ENCODE measurements at places on chromosomes 5 and 9.

DNA sequence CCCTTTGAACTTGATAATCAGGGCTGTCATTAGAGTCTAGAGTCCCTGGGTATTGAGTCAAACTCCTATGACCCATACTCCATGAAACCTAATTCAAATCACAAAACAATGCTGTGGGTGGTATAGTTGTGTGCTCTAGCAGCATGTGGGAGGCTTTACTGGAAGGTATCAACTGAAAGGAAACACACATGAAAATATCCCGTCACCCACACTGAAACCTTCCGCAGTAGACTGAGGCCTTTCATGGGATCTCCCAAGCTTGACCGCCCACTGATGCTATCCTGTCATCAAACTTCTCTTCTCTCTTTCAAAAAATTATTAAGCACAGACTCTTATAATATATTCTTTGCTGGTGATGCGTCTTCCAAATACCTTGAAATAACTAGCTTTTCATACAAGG lies 569.1 kb upstream of the MEF2C start:
- no peak for DNase-seq

GRCh38 chr9:34417734-34418133 lies 40.6 kb downstream of the FAM219A start:
- DNase-seq: no peak

DNA sequence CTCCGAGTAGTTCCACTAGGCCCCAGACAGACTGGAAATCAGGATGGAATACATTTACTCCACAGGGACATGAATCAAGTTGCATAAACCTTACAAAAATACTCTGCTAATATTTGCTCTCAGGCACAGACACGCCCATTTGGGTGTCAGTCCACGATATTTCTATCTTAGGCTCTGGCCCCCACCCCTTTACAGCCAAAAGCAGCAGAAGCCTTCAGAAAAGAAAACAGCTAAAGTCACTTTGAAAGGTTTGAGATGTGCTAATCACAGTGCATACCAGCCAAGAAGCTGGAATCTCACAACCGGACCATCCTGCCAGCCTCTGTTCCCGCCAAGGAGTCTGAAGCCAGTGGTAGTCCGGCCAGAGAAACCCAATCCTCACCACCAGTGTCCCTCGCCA lies 22.6 kb downstream of the PTPN3 start:
- no peak for DNase-seq

DNA sequence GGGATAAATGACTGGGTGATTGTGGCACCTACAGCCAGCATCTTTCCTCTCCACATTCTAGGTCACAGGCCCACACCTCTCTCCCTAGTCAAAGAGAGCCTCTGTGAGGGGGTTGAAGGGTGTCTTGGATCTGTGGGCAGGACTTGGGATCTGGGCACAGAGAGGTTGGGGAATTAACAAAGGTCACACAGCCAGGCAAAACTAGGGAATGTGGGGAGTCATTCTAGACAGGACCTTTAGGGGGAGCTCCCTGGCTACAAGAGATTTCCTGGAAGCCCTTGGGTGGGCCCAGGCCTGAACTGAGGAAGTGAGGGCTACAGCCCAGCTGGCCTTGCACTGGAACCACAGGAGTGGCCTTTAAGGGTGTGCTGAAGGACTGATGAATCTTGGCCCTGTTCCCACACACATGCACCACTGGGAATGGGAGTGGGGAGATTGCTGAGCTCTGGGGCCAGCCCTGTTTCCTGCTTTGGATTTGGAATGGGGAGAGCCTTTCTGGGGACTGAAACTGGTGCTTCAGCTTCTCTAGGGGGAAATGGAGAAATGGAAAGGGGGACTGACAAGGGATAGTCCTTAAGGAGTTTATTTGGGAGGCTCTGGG lies 12.4 kb upstream of the CXXC5 start:
- DNase-seq: peak; percentile 65

DNA sequence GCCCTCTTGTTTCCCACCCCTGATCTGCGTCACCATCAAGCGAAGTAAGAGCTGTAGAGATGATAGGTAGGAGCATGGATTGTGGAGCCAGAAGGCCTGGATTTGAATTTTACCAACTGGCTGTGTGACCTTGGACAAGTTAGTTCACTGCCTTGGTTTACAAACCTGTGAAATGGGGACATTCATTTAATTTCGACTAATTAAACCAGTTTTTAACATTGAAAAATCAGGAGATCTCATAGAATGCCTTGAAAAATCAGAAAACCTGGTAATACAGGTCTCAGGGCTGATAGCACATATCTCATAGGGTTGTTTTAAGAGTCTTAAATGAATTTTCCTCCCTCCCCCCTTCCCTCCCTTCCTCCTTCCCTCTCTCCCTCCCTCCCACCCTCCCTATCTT lies 38.8 kb downstream of the STC2 start:
- no peak for DNase-seq

GRCh38 chr5:8341406-8341805 lies 472.5 kb downstream of the MTRR start:
- DNase-seq: no peak

- DNase-seq: peak; percentile 9
These were observed 26.2 kb upstream of the ARSB start for GRCh38 chr5:79011219-79011836.

- peak; percentile 72 for DNase-seq
These were observed 21.9 kb downstream of the STXBP1 start for GRCh38 chr9:127634021-127634420.

- DNase-seq: no peak
These were observed 21.2 kb downstream of the ANXA1 start for GRCh38 chr9:73172901-73173215.

DNA sequence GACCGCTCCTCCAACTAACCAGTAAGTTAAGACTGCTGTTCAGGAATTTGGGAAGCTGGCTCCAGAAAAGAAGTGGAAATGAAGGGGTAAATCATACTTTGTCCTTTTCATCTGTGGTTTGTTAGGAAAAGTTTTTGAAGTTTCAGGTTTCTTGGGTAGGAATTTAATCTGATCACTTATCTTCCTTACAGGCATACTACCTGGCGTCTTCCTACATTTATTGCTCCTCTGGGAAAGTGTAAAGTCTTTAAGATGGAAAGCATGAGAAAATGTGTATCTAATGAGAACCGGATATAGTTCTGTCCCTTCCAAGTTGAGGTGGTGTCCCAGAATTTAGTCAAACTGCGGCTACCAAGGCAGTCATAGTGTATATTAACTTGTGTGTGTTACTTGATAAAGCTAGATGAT lies 1.3 kb downstream of the RASA1 start:
- no peak for DNase-seq

DNA sequence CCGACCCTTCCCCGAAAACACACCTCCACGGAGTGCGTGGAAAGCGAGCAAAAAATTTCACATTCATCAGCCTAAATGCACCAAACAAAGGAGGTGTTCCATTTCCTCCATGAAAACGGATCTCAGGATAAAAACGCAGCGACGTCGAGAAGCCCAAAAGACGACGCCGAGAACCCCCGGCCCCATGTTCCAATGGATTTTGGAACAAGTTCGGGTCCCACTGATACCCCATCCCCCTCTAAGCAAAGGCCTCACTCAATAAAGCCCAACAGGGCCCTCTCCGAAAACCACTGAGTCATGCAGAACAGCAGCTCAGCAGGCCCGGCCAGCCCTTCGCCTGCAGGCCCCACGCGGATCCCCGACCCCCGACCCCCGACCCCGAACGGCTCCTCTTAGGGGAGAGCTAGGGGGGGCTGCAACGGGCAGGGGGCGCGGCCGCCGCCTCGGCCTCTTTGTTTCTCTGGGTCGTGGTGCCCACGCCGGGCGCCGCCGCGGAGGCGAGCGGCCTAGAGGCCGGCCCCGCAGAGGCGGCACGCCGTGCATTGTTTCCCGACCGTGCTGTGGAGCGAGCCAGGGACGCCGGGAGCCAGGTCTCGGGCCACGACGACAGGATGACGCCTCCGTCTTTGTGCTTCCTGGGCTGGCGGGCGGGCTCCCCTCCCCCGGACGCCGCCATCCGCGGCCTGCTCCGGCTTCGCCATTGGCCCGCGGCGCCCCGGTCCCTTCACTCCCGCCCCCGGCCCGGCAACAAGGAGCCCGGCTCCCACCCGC lies 915 bp downstream of the ZFAND5 start:
- DNase-seq: peak; percentile 53

All from mammary epithelial cell (primary cell).